ENCODE measurements at places on chromosomes 12 and 14.

DNA sequence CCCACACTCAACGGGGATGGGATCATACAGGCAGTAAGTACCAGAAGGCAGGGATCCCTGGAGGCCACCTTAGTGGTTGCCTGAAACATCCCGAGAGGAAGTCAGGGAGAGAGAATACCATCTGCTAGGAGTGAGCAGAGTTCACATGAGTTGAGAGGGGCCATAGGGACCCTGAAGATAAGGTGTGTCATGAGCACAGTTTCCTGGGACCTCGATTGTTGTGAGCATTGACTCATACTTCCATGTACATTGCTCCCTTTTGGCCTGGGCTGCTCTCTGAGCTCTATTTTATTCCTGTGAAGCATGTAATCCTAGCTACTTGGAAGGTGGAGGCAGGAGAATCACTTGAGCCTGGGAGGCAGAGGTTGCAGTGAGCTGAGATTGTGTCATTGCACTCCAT is 120.5 kb downstream of the TBC1D30 start:
- DNase-seq: no peak

DNA sequence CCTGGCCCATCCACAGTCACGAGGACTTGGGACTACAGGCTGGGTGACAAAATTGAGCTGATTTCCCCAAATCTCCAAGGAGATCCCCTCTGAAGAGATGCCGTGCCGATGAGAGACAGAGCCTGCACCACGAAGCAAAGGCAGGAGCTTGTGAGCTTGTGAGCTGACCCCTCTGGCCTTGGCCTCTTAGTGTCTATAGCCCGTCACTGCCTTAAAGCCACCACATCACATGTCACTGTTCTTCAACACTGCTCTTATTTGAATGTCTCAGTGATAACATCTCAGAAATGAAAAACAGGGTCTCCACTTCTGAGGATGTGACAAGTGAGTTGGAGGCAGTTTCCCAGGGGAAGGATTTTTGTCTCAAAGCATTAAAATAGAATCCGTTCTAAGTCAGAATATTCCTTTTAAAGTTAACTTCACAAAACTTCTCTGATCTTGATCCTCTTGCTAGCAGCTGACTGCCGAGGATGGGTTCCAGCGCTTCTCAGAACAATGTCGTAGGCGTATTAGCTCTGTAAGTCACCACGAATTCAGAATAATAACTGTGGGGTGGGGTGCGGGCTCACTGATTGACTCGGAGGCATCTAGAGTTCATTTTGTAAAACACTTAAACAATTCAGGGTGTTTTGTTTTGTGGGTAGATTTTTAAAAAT is 37.5 kb downstream of the CHST11 start:
- peak; percentile 53 for DNase-seq

GRCh38 chr14:66600416-66600815 is 92.5 kb downstream of the GPHN start:
- DNase-seq: no peak

- peak; percentile 74 for DNase-seq
These were observed 146.1 kb upstream of the NCOR2 start for GRCh38 chr12:124713436-124714082.

GRCh38 chr12:67697967-67698366 is 49.4 kb downstream of the DYRK2 start:
- DNase-seq: no peak

GRCh38 chr14:100336618-100337530 is 13.7 kb downstream of the SLC25A47 start:
- DNase-seq: no peak

- DNase-seq: no peak
These were observed 47.1 kb downstream of the NELL2 start for GRCh38 chr12:44829045-44829444.

GRCh38 chr14:91406982-91407381 is 10.6 kb downstream of the CCDC88C start:
- DNase-seq: peak; percentile 9

DNA sequence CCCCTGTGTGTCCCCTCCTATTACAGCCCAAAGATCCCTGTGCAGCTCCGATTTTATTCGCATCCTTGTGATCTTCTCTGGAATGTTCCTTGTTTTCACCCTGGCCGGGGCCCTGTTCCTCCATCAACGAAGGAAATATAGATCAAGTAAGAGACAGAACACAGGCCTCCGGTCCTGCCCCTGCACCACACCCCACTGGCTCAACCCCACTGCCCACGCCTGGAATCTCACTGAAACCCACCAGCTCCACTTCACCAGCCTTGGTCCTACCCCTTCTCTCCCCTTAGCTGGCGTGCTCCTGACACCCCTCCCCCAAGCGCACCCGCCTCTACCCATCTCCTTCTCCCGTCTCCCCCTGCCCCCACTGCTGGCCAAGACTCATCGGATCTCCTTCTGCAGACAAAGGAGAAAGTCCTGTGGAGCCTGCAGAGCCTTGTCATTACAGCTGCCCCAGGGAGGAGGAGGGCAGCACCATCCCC is 934 bp upstream of the TAPBPL start:
- no peak for DNase-seq

- no peak for DNase-seq
These were observed 13.9 kb upstream of the FRS2 start for GRCh38 chr12:69456239-69456638.

- no peak for DNase-seq
These were observed 18.8 kb downstream of the PYM1 start for GRCh38 chr12:55908726-55909512.

DNA sequence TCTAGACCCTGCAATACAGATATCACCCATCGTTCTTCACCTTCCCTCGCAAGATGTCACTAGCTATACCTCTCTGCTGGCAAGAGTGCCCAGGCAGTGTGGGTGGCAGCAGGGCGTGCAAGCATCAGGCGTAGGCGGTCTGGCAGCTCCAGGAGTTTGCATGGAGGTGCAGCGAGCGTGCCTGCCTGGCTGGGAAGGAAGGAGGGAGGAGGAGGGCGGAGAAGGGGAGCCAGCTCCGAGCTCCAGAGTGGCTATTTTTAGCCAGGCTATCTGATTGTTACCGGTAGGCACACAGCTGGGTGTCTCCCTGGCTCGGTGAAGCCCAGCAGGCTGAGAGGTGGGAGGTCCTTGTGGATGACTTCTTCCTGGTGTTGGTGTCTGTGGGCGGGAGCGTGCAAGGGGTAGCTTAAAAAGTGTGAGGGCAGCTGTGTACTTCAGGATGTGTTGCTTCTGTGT is 6.2 kb downstream of the FOXJ2 start:
- peak; percentile 39 for DNase-seq

DNA sequence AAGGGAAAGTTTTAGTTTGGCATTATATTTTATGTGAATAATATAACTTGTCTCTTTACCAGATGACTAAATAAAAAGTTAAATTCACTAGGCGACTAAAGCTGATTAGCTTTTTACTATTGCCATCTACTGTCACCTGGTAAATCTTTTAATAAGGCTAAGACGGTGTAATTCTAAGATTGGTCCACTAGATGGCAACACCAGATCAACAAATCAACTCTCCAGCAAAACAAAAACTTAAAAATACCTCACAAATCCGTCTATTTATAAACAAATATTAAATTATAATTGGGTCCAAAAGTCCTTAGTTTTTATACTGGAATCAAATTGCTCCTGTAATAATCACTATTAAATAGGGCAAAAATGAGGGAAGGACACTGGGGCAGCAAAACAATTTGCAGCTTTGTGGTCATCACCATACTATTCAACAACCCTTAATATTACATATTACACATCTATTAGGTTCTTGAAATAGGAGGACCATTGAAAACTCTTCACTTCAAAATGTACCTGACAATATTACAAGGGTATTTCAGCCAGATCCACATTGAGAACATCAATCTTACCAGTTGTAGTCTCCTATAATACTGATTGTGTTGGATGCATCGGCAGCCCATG is 47.9 kb downstream of the GALC start:
- peak; percentile 65 for DNase-seq

GRCh38 chr12:52295663-52296062 is 4.3 kb upstream of the KRT81 start:
- no peak for DNase-seq

- DNase-seq: no peak
These were observed 12.3 kb downstream of the NEMP1 start for GRCh38 chr12:57066245-57066644.

Data from CD4-positive, alpha-beta T cell treated with Interleukin-21 for 1 hour (primary cell).